Prostate gland (tissue), 2 donors: ENCODE measurements at places on chromosomes 6 and 20. TPM values are rescaled to one million over a fixed set of nuclear protein-coding genes. Genes with fewer than 3 reads are reported as not detected.

The STX11 gene
- total RNA-seq, result 8.0 TPM

GRCh38 chr20:23889775-23890187 is 10.2 kb upstream of the CST5 start:
- H3K4me3 ChIP-seq, result no peak overlapping the region
- H3K4me1 ChIP-seq, result no peaks in the 10 kb centered on the region
- no peaks in the 10 kb centered on the region for H3K36me3 ChIP-seq
- H3K27me3 ChIP-seq, result no peaks in the 10 kb centered on the region

The C20orf141 gene
- not detected for total RNA-seq

GRCh38 chr6:37160922-37161778 is 8.8 kb upstream of the PIM1 start:
- DNase-seq, result no peak
- no peaks in the 10 kb centered on the region for H3K27me3 ChIP-seq
- peaks cover 4% of the 10 kb centered on the region for H3K4me1 ChIP-seq
- peak overlapping the region; percentile 38 for H3K27ac ChIP-seq
- no peak overlapping the region for H3K4me3 ChIP-seq

The BTNL2 gene
- total RNA-seq, result not detected

DNA sequence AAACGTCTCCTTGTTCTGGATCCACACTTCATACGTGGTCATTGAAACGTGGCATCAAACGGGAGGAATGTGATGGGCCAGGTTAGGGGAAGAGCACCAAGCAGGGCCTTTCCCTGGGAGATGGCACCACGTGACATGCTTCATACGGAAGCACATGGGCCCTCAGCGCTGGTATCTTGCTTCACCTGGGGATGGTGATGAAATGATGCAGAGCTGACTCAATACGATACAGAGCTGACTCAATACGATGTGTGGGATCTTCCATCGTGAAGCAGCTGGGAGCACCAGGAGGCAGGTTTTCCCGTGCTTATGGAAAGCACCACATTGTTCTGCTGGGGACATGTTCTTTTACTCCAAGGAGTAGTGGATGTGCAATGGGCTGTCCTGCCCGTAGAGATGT is 22.5 kb upstream of the TAGAP start:
- no peaks in the 10 kb centered on the region for H3K36me3 ChIP-seq
- no peaks in the 10 kb centered on the region for H3K27me3 ChIP-seq
- no peak for DNase-seq

- H3K4me1 ChIP-seq, result no peaks in the 10 kb centered on the region
- no peaks in the 10 kb centered on the region for H3K36me3 ChIP-seq
- H3K4me3 ChIP-seq, result no peak overlapping the region
- no peak for DNase-seq
Observed at GRCh38 chr20:7722564-7722963, 217.7 kb downstream of the HAO1 start.

The SLC22A7 gene
- not detected for total RNA-seq

The XPO5 gene
- total RNA-seq, result 17.9 TPM

DNA sequence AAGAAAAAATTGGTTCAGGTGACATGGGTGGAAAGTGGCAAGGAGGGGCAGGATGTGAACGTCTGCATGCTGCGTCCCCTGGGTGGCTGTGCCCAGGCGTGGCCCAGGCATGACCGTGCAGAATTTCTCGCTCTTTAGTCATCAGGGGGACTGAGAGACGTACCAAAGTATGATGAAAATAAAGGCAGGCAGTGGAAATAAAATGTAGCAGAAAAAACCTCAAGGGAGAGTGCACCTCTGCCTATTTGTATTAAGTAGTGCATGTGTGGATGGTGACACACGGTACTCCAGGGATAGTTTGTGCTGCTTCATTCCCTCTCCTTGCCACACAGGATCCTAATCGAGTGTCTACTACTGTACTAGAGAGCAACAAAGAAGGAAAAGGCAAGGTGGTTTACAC is 81.1 kb downstream of the ATP9A start:
- no peak overlapping the region for H3K27ac ChIP-seq
- no peaks in the 10 kb centered on the region for H3K27me3 ChIP-seq
- DNase-seq, result no peak
- no peaks in the 10 kb centered on the region for H3K36me3 ChIP-seq
- H3K4me1 ChIP-seq, result no peaks in the 10 kb centered on the region
- no peak overlapping the region for H3K4me3 ChIP-seq

GRCh38 chr20:38680500-38681306 is 43.6 kb upstream of the SLC32A1 start:
- DNase-seq, result no peak
- no peak overlapping the region for H3K4me3 ChIP-seq
- no peaks in the 10 kb centered on the region for H3K4me1 ChIP-seq
- H3K27ac ChIP-seq, result no peak overlapping the region
- no peaks in the 10 kb centered on the region for H3K36me3 ChIP-seq

- no peak for DNase-seq
- H3K36me3 ChIP-seq, result no peaks in the 10 kb centered on the region
- H3K27me3 ChIP-seq, result no peaks in the 10 kb centered on the region
- peaks cover 16% of the 10 kb centered on the region for H3K4me1 ChIP-seq
Observed at GRCh38 chr6:158002951-158003853, 21.5 kb downstream of the SYNJ2 start.

DNA sequence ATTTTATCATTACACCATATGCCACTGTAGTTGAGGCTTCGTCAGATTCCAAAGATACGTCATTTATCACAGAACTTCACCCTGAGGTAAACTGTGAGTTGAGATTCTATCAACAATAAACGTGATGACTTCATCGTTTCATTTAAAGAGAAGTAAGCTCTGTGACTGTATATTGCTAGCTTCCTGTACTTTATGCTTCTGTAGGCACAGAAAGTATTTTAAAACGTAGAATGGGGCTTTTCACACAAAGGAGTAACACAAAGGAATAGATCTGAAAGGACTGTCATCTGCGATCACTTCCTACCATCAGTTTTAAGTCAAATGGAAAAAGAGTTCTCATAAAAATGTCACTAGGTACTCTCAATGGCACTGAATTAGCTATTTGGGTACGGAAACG is 234.4 kb upstream of the MCHR2 start:
- H3K4me3 ChIP-seq, result peak overlapping the region; percentile 19
- H3K27me3 ChIP-seq, result no peaks in the 10 kb centered on the region
- H3K4me1 ChIP-seq, result no peaks in the 10 kb centered on the region

- H3K27ac ChIP-seq, result peak overlapping the region; percentile 92
- no peak for DNase-seq
- H3K27me3 ChIP-seq, result no peaks in the 10 kb centered on the region
- peak overlapping the region; percentile 68 for H3K4me3 ChIP-seq
- H3K4me1 ChIP-seq, result no peaks in the 10 kb centered on the region
Observed at GRCh38 chr6:36677753-36678487, 594 bp upstream of the CDKN1A start.

GRCh38 chr6:108940741-108941140 is 92.5 kb downstream of the ARMC2 start:
- H3K27ac ChIP-seq, result no peak overlapping the region
- H3K36me3 ChIP-seq, result no peaks in the 10 kb centered on the region
- H3K4me3 ChIP-seq, result no peak overlapping the region
- no peak for DNase-seq
- H3K4me1 ChIP-seq, result no peaks in the 10 kb centered on the region

DNA sequence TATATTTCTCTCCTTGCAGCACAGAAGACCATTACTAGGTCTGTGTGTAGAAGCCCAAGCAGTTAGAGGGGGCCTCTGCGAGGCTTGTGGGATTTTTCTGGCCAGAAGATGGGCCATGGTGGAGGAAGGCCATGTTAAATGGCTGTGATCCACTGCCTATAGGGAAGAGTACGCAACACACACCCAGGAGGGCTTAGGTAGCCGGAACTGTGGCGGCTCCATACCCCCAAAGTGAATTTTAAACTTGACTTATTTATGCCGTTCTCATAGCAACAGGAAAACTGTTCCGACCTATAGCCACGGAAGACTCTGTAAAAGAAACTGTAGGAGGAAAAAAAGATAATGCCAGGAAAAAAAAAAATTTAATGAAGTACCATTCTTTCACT is 69.5 kb downstream of the SLX4IP start:
- no peak for DNase-seq
- H3K4me1 ChIP-seq, result peaks cover 34% of the 10 kb centered on the region
- no peaks in the 10 kb centered on the region for H3K36me3 ChIP-seq
- H3K4me3 ChIP-seq, result no peak overlapping the region
- H3K27ac ChIP-seq, result peak overlapping the region; percentile 82
- no peaks in the 10 kb centered on the region for H3K27me3 ChIP-seq

DNA sequence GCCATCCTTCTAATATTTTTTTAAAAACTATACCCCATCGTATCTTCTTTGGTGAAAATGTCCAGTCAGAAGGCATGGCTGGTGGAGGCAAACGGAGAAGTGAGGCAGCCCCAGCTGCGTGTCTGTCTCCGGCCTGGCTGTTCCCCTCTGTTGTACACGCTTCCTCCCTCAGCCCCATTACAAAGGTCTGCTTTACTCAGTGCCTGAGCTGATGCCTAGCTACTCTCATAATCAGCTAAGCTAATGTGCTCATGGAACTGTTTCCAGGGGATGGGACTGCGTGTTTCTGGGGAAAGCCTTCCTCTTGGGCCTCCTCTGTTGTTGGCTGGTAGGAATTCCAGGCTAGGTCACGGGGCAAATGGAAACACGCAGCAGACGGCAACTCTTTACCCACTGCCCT is 67.3 kb downstream of the PPP1R3G start:
- H3K36me3 ChIP-seq, result no peaks in the 10 kb centered on the region
- H3K27me3 ChIP-seq, result no peaks in the 10 kb centered on the region
- DNase-seq, result no peak
- no peaks in the 10 kb centered on the region for H3K4me1 ChIP-seq
- H3K4me3 ChIP-seq, result no peak overlapping the region

- H3K27me3 ChIP-seq, result no peaks in the 10 kb centered on the region
- no peak overlapping the region for H3K4me3 ChIP-seq
- no peaks in the 10 kb centered on the region for H3K4me1 ChIP-seq
- H3K36me3 ChIP-seq, result no peaks in the 10 kb centered on the region
- DNase-seq, result no peak
- peak overlapping the region; percentile 28 for H3K27ac ChIP-seq
Observed at GRCh38 chr20:38447931-38448675, 13.0 kb upstream of the SNHG17 start.

- no peaks in the 10 kb centered on the region for H3K4me1 ChIP-seq
- no peaks in the 10 kb centered on the region for H3K27me3 ChIP-seq
- no peak overlapping the region for H3K4me3 ChIP-seq
- DNase-seq, result no peak
- no peaks in the 10 kb centered on the region for H3K36me3 ChIP-seq
- H3K27ac ChIP-seq, result no peak overlapping the region
Observed at GRCh38 chr6:118739696-118740353, 88.4 kb upstream of the CEP85L start.

GRCh38 chr20:47796971-47797370 is 11.7 kb upstream of the SULF2 start:
- H3K27ac ChIP-seq, result no peak overlapping the region
- H3K4me1 ChIP-seq, result no peaks in the 10 kb centered on the region
- no peak overlapping the region for H3K4me3 ChIP-seq
- no peaks in the 10 kb centered on the region for H3K36me3 ChIP-seq

DNA sequence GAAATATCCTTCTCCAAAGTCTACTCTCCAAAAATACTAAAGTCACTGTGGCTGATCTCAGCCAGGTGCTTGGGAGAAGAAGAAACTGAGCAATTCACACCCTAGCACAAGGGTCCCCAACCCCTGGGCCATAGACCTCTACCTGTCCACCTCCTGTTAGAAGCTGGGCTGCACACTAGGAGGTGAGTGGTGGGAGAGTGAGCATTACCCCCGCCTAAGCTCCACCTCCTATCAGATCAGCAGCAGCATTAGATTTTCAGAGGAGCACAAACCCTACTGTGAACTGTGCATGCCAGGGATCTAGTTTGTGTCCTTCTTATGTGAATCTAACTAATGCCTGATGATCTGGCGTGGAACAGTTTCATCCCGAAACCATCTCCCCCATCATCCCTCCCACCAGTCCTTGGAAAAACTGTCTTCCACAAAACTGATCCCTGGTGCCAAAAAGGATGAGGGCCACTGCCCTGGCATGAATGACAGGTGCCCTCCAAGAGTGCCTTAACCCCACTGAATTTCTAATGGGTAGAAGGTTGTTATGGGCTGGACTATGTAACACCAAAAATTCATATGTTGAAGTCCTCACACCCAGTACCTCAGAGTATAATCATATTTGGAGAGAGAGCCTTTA is 109.2 kb upstream of the CDYL start:
- no peaks in the 10 kb centered on the region for H3K4me1 ChIP-seq
- H3K27ac ChIP-seq, result no peak overlapping the region
- H3K4me3 ChIP-seq, result no peak overlapping the region
- no peaks in the 10 kb centered on the region for H3K27me3 ChIP-seq

- H3K36me3 ChIP-seq, result no peaks in the 10 kb centered on the region
- H3K27me3 ChIP-seq, result no peaks in the 10 kb centered on the region
- H3K4me1 ChIP-seq, result no peaks in the 10 kb centered on the region
- no peak for DNase-seq
- H3K4me3 ChIP-seq, result no peak overlapping the region
- H3K27ac ChIP-seq, result no peak overlapping the region
Observed at GRCh38 chr6:20575704-20576451, 41.6 kb downstream of the CDKAL1 start.

GRCh38 chr6:147903931-147904330 is 395.4 kb downstream of the SAMD5 start:
- no peak overlapping the region for H3K27ac ChIP-seq
- no peaks in the 10 kb centered on the region for H3K4me1 ChIP-seq
- H3K27me3 ChIP-seq, result no peaks in the 10 kb centered on the region
- H3K36me3 ChIP-seq, result no peaks in the 10 kb centered on the region
- no peak overlapping the region for H3K4me3 ChIP-seq
- no peak for DNase-seq

The TSBP1 gene
- total RNA-seq, result not detected

- no peaks in the 10 kb centered on the region for H3K27me3 ChIP-seq
- H3K36me3 ChIP-seq, result no peaks in the 10 kb centered on the region
- H3K4me3 ChIP-seq, result no peak overlapping the region
- no peak overlapping the region for H3K27ac ChIP-seq
- no peak for DNase-seq
Observed at GRCh38 chr6:100592929-100593328, 128.2 kb upstream of the SIM1 start.

The BPIFB2 gene
- 5.1 TPM for total RNA-seq

The TUBB2B gene
- total RNA-seq, result 4.5 TPM

DNA sequence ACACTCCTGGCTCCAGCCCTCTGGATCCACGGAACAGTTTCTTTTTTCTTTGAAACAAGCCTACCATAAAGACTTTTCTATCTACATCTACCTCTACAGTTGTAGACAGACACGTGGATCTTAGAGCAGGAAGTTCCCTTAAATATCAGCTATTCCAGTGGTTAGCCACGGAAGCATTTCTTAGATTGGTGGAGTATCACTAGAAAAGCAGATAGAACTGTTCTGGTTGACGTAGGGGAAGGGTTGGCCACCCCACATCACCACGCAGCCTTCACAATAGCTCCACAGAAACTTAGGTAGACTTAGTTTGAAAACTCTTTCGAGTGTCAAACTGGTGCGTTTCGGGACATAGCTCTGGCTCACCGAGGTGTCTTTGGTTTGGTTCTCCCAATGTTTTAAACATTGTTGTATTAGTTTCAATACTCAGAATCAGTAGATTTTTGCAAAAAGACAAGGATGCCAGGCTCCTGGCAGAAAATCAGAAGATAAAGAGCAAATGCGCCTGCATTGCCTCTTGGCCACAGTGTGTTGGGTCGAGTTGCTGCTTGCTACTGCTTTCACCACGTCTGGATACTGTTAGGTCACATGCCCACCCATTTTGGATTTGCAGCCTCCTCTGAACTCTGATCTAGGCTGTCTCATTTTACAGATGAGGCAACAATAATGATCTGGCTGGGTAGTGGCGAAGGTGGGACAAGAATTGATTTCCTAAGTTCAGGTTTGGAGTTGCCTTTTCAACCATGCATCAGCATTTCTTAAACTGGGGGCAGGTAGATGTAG is 71.5 kb upstream of the DTNBP1 start:
- no peak overlapping the region for H3K4me3 ChIP-seq
- no peak overlapping the region for H3K27ac ChIP-seq
- no peaks in the 10 kb centered on the region for H3K27me3 ChIP-seq
- no peaks in the 10 kb centered on the region for H3K36me3 ChIP-seq
- DNase-seq, result no peak
- no peaks in the 10 kb centered on the region for H3K4me1 ChIP-seq

The LY6G6D gene
- total RNA-seq, result not detected
